ENCODE measurements at places on chromosomes 6 and 20.

- no peak for DNase-seq
These were observed 7.3 kb downstream of the DLGAP4 start for GRCh38 chr20:36313476-36313875.

DNA sequence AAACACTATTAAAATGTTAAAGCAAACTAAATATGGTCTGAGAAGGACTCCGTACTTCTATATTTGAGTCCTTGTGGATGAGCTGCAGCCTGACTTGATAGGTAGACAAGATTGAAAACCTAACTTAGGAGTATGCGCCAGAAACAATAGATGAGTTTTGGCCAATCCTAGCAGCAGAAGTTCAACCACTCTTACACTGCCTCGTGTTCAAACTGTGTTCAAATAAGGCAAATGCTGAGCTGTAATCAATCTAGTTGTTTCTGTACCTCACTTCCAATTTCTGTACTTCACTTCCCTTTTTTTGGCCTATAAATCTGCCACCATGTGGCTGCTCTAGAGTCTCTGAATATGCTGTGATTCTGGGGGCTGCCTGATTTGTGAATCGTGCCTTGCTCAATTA, 13.2 kb upstream of the SERINC1 start:
- no peak for DNase-seq

DNA sequence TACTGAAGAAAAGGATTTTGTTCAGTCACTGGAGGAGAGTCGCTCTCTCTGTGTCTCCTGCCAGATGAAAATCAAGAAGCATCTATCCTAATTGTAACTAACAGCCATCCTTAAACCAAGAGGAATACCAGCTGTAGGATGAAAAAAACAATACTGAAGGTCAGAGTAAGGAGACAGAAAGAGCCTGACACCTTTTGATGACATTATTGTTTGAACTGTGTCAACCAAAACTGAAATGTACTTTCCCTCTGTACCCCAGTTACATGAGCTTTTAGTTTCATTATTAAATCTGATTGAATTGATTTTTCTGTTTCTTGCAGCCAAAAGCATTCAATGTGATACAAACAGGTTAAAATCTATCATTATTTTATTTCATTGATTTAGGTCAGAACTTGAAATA, 17.2 kb upstream of the BTBD9 start:
- DNase-seq: no peak

DNA sequence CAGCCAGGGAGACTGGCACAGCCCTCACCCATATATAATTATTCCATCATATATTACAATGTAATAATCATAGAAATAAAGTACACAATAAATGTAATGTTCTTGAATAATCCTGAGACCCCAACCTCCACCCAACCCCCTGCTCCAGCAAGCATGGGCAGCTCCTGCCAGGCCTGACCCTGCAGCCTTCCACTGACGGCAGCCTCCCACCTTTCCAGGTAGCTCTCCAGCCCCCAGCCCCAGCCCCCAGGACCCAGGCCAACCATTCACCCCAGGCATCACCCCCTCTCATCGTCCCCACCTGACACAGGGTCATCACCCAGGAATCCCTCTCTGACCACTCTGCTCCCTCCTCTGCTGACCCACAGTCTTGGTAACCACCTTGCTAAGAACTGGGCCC, 14.6 kb downstream of the TFEB start:
- DNase-seq: no peak

GRCh38 chr6:70281923-70282311, 21.0 kb downstream of the COL9A1 start:
- no peak for DNase-seq

GRCh38 chr6:115896538-115897129, 164.1 kb downstream of the FRK start:
- peak; percentile 56 for DNase-seq

GRCh38 chr6:149233056-149233715, 84.3 kb upstream of the TAB2 start:
- DNase-seq: peak; percentile 94

DNA sequence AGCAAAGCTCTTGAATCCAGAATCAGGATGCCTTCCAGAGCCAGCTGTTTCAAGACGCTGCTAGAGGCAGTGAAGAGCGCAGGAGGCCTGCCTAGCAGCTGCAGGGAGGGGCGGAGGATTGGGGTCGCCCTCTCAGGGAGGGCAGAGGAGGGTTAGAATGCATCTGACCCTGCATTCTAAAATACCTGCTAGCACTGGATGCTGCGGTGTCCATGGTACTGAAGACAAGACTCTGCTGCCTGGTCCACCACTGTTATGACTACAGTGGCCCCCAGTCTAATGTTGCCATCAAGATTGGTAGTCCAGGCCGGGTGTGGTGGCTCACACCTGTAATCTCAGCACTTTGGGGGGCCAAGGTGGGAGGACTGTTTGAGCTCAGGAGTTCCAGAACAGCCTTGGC, 193.7 kb upstream of the PROKR2 start:
- DNase-seq: no peak

DNA sequence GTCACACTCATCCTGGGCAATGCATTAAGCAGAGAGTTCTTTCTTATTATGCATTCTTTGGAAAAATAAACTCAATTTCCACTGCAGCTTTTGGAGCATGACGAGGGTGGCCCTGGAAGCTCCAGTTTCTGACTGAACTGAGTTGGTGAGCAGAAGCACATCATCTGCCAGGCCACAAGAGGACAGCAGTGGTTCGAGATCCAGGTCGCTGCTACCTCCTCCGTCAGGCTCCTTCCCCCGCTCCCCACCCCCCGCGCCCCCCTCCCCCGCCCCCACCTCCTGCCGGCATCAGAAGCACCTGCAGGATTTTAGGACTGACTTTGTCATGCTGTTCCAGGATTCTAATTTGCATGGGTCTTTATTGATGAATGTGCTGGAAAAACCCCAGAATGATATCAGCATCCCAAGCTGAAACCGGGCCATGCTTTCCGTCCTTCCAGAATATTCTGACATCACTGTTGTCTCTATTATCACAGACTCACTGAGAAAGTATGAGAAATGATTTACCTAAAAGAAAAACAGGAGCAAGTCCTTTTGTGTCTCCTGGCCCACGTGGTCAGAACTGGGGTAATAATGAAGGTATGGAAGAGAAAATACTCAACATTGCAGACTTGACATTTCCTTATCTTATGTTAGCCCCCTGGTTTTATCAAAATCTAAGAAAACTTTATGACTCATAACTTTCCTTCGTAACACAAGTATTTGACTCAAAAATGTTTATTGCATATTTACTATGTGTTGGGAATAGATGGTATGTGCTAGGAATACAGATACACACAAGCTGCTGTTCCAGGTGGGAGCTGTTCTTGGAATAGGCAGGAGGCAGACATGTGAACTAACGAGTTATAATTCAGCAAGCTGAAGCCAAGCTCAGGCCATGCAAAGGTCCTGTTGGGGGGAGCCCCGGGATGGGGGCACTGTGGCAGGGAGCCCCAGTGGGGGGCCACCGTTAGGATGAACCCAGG, 220.2 kb upstream of the EXOC2 start:
- DNase-seq: no peak

GRCh38 chr6:127608554-127609270, 31.7 kb downstream of the C6orf58 start:
- DNase-seq: no peak

GRCh38 chr20:25345721-25346120, 44.9 kb downstream of the ABHD12 start:
- no peak for DNase-seq

GRCh38 chr20:17485017-17485416, 46.2 kb downstream of the BFSP1 start:
- no peak for DNase-seq

DNA sequence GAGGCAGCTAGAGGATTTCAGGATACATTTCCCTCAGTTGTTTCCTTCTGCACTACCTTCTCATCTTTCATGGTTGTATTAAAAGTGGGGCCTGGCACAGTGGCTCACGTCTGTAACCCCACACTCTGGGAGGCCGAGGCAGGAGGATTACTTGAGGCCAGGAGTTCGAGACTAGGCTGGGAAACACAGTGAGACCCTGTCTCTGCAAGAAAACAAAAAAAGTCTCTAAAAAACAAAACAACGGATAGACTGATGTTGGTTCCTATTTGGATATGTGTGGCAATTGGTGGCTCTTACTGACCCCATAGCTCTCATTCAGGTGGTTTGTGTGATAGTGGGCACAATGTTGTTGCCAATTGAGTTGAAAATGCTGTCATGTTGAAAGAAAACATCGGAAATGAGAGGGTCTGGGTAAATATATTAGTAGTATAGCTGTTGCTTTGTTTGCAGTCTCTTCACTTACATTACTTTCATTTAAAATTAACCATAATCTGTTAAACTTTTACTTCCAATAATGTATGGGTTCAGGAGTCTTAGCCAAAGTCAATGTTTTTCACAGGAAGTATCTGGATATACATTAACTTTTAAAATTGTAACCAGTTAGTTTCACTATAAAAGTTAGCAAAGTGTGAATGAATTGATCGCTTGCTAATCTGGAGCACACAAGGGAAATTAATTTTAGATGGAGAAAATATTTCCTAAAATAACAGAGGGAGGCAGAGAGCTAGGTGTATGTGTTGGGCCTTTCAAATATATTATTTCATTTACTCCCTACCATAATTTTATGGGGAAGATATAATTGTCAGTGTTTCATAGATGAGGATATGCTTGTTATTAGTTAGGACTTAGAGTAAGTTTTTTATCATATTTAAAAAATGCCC, 31.1 kb downstream of the UTRN start:
- no peak for DNase-seq

GRCh38 chr20:49627329-49627761, 59.4 kb upstream of the PTGIS start:
- no peak for DNase-seq

- no peak for DNase-seq
These were observed 217.8 kb upstream of the TSHZ2 start for GRCh38 chr20:52754366-52754765.

GRCh38 chr20:48283470-48284110, 498.3 kb upstream of the SULF2 start:
- DNase-seq: peak; percentile 96

GRCh38 chr6:169557887-169558286, 143.9 kb downstream of the WDR27 start:
- DNase-seq: no peak

- DNase-seq: no peak
These were observed 15.7 kb upstream of the AHCY start for GRCh38 chr20:34318609-34319443.

DNA sequence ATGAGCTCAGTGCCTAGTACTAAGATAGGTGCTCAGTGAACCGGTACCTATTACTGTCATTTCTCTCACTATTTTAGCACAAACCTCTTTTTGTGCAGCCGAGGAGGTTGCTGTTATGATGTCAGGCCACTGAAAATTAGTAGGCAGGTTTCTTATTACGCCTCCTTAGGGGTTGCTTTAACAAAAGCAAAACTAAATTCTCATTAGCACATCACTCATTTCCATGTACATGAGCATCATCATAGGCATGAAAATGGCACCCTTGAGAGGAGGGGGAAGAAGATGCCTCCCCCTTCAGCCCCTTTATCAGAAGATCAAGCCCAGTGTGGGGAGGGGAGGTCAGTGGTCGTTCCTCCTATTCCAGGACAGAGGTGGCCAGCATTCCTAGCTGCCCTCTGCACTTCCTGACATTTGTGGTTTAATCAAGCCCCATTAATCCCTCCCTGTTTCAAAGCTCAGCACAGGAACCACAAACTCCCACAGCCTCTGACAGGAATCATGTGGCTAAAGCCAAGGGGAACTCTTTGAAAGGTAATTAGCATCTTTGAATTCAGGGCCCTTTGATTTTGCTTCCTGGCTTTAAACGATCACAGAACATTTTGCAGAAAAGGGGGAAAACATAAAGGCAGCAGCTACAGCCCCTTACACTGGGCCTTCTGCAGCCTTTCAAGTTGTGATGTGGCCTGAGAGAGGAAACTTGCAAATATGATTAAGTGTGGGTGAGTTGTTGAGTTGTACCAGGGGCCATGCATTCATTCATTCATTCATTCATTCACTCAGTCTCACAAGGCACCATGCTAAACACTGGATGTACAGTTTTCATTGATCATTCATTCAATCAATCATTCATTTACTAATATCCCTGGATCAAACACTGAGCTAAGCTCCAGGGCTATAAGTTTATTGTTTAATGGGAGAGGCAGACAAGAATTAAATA, 31.9 kb upstream of the PSMF1 start:
- no peak for DNase-seq

GRCh38 chr6:144811140-144811539, 526.0 kb downstream of the UTRN start:
- DNase-seq: peak; percentile 15

- DNase-seq: no peak
These were observed 305.2 kb downstream of the ESR1 start for GRCh38 chr6:152112491-152113261.

GRCh38 chr20:14208956-14209355, 128.5 kb downstream of the FLRT3 start:
- DNase-seq: no peak

DNA sequence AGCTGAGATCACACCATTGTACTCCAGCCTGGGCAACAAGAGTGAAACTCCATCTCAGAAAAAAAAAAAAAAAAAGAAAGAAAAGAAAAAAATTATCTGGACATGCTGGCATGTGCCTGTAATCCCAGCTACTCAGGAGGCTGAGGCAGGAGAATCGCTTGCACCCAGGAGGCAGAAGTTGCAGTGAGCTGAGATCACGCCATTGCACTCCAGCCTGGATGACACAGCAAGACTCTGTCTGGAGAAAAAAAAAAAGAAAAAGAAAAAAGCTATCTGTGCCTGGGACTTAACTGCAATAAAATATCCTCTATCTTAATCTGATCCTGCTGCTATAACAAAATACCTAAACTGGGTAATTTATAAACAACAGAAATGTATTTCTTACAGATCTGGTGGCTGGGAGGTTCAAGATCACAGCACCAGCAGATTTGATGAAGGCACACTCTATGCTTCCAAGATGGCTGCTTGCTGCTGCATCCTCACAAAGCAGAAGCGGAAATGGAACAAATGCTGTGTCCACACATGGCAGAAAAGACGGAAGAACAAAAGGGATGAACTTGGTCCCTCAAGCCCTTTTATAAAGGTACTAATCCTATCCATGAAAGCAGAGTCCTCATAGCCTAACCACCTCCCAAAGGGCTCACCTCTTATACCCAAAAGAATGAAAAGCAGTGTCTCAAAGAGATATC, 273.3 kb upstream of the JARID2 start:
- DNase-seq: no peak

GRCh38 chr6:31086788-31087440, 25.5 kb downstream of the C6orf15 start:
- DNase-seq: peak; percentile 75

- no peak for DNase-seq
These were observed 10.4 kb downstream of the CEP57L1 start for GRCh38 chr6:109105681-109106080.
